ENCODE measurements at places on chromosomes 6 and 20. TPM values are rescaled to one million over a fixed set of nuclear protein-coding genes. Genes with fewer than 3 reads are reported as not detected.

The FAM120B gene
- total RNA-seq, result 46.8 TPM

The C6orf47 gene
- 37.5 TPM for total RNA-seq

The CNKSR3 gene
- total RNA-seq, result not detected

The CCN2 gene
- total RNA-seq, result not detected

The DPPA5 gene
- not detected for total RNA-seq

The TUBB2B gene
- not detected for total RNA-seq

The SCUBE3 gene
- total RNA-seq, result not detected

The KHDRBS2 gene
- not detected for total RNA-seq

The SSTR4 gene
- total RNA-seq, result not detected

The SERPINB1 gene
- total RNA-seq, result 58.0 TPM

The CRYBG1 gene
- 45.4 TPM for total RNA-seq

The QKI gene
- total RNA-seq, result 66.4 TPM

The DLK2 gene
- total RNA-seq, result 0.49 TPM

The ABHD12 gene
- 30.1 TPM for total RNA-seq

The OPRM1 gene
- not detected for total RNA-seq

The PTGIS gene
- total RNA-seq, result not detected

The SLC17A4 gene
- total RNA-seq, result not detected

The HBS1L gene
- total RNA-seq, result 69.9 TPM

The MROH8 gene
- total RNA-seq, result 1.4 TPM

The OPN5 gene
- not detected for total RNA-seq

The SH3BGRL2 gene
- 0.41 TPM for total RNA-seq

Data from CD4-positive, alpha-beta memory T cell (primary cell).